ENCODE measurements at places on chromosomes 7 and 10. TPM values are rescaled to one million over a fixed set of nuclear protein-coding genes. Genes with fewer than 3 reads are reported as not detected.

HOXA4 gene
- total RNA-seq, result not detected

CDHR1 gene
- 10.5 TPM for total RNA-seq

LDB3 gene
- total RNA-seq, result 0.43 TPM

WIPF3 gene
- total RNA-seq, result 12.1 TPM

COL28A1 gene
- total RNA-seq, result 0.22 TPM

EPHA1 gene
- 133 TPM for total RNA-seq

PGAM2 gene
- 1.4 TPM for total RNA-seq

FAS gene
- 5.4 TPM for total RNA-seq

DLX5 gene
- not detected for total RNA-seq

CRYGN gene
- total RNA-seq, result 1.0 TPM

CUTC gene
- 25.6 TPM for total RNA-seq

SPDYE1 gene
- not detected for total RNA-seq

MSANTD7 gene
- 15.2 TPM for total RNA-seq

SORBS1 gene
- total RNA-seq, result 36.3 TPM

UNC5B gene
- 31.8 TPM for total RNA-seq

NACAD gene
- 6.4 TPM for total RNA-seq

HYCC1 gene
- total RNA-seq, result 147 TPM

GPR15LG gene
- total RNA-seq, result not detected

ZC3HAV1L gene
- 7.0 TPM for total RNA-seq

MMS19 gene
- total RNA-seq, result 130 TPM

ASB15 gene
- total RNA-seq, result not detected

PRKAG2 gene
- 21.2 TPM for total RNA-seq

PSPH gene
- total RNA-seq, result 56.3 TPM

Measured in H1 (cell line).